ENCODE measurements at places on chromosomes 2 and 18. TPM values are rescaled to one million over a fixed set of nuclear protein-coding genes. Genes with fewer than 3 reads are reported as not detected.

Gene PSMA8
- 2.0 TPM for total RNA-seq

Gene ZDBF2
- total RNA-seq = 13.4 TPM

Gene MSH2
- 65.2 TPM for total RNA-seq

Gene ZSWIM2
- total RNA-seq = not detected

Gene CDK5R2
- total RNA-seq = not detected

Gene SULT1C4
- not detected for total RNA-seq

Gene SLC9A4
- not detected for total RNA-seq

GRCh38 chr18:49646873-49647272 lies 85.0 kb downstream of the LIPG start:
- no peak for DNase-seq

DNA sequence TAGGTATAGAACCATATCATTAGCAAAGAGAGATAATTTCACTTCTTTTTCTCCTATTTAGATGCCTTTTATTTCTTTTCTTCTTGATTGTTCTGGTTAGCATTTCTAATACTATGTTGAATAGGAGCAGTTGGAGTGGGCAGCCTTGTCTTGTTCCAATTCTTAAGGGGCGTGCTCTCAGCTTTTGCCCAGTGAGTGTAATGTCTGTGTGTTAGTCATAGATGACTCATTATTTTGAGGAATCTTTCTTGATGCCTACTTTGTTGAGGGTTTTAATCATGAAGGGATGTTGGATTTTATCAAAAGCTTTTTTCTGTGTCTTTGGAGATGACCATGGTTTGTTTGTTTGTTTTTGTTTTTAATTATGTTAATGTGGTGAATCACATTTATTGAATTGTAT lies 1453.1 kb upstream of the SLC39A10 start:
- DNase-seq = no peak

DNA sequence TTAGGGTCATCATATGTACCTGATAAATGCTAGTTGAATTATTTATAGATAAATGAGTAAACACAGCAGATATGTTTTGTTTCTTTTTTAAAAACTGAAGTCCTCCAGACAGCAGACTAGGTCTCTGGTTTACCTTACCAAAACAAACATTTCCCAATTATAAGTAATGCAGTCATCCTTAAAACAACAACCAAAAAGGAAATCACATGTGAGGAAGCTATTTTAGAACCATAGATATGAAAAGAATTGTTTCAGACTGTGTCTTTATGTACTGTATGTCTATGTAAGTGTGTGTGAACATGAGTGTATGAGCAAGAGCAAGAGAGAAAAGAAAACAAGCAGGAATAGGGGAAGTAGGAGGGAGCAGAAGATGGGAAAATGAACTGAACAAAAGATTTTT lies 441.0 kb downstream of the CPS1 start:
- DNase-seq = no peak

- no peak for DNase-seq
Observed at GRCh38 chr2:127506510-127506909, 19.8 kb downstream of the IWS1 start.

- DNase-seq = no peak
Observed at GRCh38 chr2:106812383-106812782, 73.6 kb downstream of the ST6GAL2 start.

- DNase-seq = no peak
Observed at GRCh38 chr2:36376992-36377738, 21.6 kb downstream of the CRIM1 start.

GRCh38 chr18:79389689-79390088 lies 6.0 kb upstream of the NFATC1 start:
- no peak for DNase-seq

DNA sequence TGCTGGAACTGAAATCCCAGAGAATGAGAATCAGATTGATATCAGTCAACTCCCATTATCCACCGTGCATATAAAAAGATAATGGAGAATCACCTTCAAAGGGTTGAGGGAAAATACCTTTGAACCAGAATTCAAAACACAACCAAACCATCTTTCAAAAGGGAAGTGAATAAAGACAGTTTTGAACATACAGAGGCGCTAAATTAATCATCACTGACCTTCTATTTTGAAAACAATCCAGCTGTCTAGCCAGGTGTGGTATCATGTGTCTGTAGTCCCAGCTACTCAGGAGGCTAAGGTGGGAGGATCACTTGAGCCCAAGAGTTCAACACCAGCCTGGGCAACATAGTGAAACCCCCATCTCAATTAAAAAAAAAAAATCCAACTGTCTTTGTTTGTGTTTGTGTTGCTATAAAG lies 63.6 kb downstream of the TRABD2A start:
- DNase-seq = peak; percentile 36

DNA sequence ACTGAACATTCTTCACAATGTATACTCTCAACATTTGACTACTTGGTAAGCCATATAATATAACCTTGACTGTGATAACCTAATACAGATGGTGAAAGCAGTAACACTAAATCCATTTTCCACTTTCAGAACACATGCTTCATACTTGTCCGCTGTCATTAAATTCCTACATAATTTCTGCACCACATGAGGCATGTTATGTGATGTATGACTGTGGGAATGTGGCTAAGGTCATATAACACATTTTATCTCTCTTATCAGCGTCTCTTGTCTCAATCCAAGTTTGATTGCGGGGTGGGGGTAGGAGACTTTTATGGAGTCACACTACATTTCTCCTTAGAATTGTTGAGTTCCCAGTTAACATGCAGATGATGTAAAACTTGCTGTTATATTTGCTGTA lies 110.9 kb downstream of the MTCL1 start:
- DNase-seq = no peak

- DNase-seq = no peak
Observed at GRCh38 chr2:39696101-39696553, 30.4 kb downstream of the TMEM178A start.

- no peak for DNase-seq
Observed at GRCh38 chr2:189849550-189849949, 65.3 kb downstream of the PMS1 start.

- peak; percentile 94 for DNase-seq
Observed at GRCh38 chr2:144332356-144333142, 187.4 kb downstream of the ZEB2 start.

DNA sequence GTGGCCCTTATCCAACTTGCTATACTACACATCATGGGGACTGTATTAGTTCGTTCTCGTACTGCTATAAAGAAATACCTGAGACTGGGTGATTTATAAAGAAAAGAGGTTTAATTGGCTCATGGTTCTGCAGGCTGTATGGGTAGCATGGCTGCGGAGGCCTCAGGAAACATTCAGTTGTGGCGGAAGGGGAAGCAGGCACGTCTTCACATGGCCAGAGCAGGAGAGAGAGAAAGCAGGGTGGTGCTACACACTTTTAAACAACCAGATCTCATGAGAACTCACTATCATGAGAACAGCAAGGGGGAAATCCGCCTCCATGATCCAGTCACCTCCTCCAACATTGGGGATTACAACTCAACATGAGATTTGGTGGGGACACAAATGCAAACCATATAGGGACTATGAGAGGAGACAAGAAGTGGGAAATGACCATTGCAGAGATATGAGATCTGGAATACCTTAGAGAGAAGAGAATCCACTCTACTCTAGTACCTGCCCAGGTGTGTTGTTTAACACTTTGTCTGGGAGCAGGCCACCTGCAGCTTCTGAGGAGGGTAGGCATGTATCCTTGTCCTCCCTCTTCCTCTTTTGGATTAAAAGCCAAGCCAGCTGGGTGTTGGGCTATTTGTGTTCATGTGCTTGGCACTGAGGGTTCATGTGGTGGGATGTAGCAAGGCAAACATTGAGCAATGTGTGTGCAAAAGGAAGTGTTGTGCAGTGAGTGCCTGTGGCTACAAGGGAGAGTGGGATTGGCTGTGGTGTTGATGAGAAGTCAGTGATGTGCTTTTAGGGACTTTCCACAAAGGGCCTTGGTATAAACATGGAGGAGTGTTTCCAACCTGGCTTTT lies 22.8 kb downstream of the TTLL4 start:
- peak; percentile 55 for DNase-seq

GRCh38 chr2:206031162-206031784 lies 54.7 kb downstream of the INO80D start:
- DNase-seq = peak; percentile 19

GRCh38 chr2:182132605-182133004 lies 147.0 kb downstream of the PPP1R1C start:
- DNase-seq = no peak

GRCh38 chr18:45328811-45329210 lies 286.5 kb upstream of the SLC14A2 start:
- no peak for DNase-seq

GRCh38 chr2:66447677-66448076 lies 12.8 kb downstream of the MEIS1 start:
- no peak for DNase-seq
